SK-N-SH (cell line): ENCODE measurements at places on chromosomes 1 and 21. TPM values are rescaled to one million over a fixed set of nuclear protein-coding genes. Genes with fewer than 3 reads are reported as not detected.

The KPNA6 gene
- 13.1 and 18.4 TPM in 2 replicates for polyA plus RNA-seq

The OLFM3 gene
- 0.03 TPM in 1 of 2 replicates, not detected in the other for polyA plus RNA-seq

The GREM2 gene
- polyA plus RNA-seq: 0.94 and 1.5 TPM in 2 replicates

The MANEAL gene
- polyA plus RNA-seq: 2.7 and 3.7 TPM in 2 replicates

The KRTAP19-7 gene
- not detected in 2 replicates for polyA plus RNA-seq

The NES gene
- polyA plus RNA-seq: 12.6 and 15.8 TPM in 2 replicates

The SH2D1B gene
- not detected in 2 replicates for polyA plus RNA-seq

The H6PD gene
- polyA plus RNA-seq: 16.2 and 19.1 TPM in 2 replicates

The LCK gene
- polyA plus RNA-seq: not detected in 2 replicates

The HHIPL2 gene
- 0.21 and 0.29 TPM in 2 replicates for polyA plus RNA-seq
